ENCODE measurements at places on chromosomes 7 and 10.

- DNase-seq = no peak
These were observed 63.9 kb downstream of the GBF1 start for GRCh38 chr10:102309236-102309635.

DNA sequence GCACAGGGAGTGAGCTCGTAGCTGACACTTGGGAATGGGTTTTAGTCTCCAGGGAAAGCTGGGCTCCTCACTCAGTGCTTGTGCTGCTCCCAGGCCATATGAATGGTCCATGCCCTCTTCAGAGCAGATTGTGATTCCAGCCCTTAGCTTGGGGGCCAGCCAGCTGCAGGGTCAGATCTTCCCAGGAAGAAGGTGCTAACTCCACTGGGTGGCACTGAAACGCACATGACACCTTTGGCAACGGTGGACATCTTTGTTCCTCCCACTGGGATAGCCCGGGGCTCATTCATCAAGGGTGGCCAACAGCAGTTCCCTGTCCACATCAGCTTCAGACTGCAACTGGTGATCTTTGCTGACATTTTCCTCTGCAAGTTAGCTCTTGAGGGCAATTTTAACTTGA, 129.2 kb downstream of the DYNC2I1 start:
- DNase-seq = no peak

GRCh38 chr10:34622945-34623344, 192.2 kb downstream of the PARD3 start:
- no peak for DNase-seq

- no peak for DNase-seq
These were observed 7.3 kb downstream of the SVIL start for GRCh38 chr10:29627201-29628132.

DNA sequence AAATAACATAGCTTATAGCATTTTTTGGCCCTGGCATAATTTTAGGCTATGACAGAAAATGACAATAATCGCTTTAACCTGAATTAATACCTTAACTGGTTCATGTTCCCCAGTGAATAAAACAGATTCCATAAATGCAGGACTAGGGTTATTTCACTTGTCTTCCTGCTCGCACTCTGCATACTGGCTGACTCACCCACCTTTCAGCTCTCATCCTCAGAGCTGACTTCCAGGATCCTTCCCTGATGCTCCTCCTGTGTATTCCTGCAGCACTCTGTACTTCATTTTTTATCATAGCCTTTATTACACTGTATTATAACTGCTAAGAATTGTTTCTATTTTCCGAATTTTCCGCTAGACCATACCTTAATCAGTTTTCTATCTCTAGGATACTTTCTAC, 123.7 kb downstream of the AVL9 start:
- DNase-seq = no peak

GRCh38 chr10:78619896-78620295, 448.9 kb upstream of the ZMIZ1 start:
- no peak for DNase-seq

GRCh38 chr7:50393547-50394252, 56.5 kb downstream of the FIGNL1 start:
- no peak for DNase-seq

DNA sequence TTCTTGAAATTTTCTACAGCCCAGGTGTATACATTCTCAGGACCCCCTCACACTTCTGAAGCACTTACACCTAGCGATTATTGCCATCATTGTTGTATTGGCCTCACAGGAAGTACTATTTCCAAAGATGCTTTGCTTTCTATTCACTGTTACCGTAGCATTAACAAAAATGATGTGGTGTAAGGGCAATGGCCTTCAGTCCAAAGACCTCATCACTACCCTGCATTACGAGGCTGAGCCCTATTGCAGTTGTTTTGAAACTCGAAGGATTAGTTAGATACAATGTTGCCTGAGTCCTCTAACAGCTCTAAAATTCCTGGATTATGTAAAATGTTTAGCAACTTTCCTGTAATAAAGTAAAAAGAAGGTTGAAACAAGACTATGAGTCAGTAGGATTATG, 2.9 kb downstream of the NRCAM start:
- DNase-seq = no peak

DNA sequence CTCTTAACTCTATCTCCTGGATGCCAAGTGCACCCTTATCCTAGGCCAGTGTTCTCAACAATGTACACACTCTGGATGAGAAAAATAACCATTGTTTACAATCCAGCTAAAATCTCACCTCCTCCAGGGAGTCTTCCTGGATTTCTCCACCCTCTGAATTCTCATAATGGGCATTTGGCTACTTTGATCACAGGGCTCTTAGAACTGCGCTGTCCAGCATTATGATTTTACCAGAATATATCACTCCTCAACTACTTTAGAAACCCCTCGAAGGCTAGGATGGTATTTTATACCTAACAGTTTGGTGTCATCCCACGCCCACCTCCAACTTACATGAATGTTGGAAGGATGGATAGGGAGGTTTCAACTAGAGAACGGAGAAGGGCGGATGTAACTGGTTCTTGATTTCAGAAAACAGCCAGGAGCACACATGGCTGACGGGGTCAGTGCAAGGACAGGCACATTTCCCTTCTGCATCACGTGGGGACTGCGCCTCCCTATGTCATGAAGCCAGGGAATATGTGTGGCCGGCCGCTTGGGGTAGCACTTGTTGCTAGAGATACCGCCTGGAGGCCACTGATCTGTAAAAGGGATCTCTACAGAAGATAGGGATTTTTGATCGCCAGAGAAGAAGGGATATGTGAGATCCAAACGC, 1.2 kb upstream of the ATP6V0E2 start:
- DNase-seq = peak; percentile 84

DNA sequence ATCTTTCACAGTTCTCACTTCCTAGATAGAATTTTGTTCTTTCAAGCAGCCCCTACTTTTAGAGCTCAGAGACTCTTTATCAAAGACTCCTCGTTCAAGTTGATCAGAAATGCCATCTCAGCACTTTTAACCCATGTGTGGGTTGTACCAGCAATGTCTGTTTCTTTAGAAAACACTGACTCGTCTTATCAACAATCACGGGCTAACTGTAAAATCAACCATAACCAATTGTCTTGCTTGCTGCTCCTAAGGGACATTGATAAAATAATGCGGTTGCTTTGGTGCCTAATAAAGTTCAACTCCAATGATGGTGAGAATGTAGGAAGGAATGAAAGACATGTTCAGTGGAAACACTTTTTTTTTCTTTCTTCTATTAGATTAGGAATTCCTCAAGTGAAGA, 12.9 kb upstream of the CDK6 start:
- no peak for DNase-seq

- DNase-seq = no peak
These were observed 55.6 kb upstream of the BET1 start for GRCh38 chr7:94059746-94060145.

DNA sequence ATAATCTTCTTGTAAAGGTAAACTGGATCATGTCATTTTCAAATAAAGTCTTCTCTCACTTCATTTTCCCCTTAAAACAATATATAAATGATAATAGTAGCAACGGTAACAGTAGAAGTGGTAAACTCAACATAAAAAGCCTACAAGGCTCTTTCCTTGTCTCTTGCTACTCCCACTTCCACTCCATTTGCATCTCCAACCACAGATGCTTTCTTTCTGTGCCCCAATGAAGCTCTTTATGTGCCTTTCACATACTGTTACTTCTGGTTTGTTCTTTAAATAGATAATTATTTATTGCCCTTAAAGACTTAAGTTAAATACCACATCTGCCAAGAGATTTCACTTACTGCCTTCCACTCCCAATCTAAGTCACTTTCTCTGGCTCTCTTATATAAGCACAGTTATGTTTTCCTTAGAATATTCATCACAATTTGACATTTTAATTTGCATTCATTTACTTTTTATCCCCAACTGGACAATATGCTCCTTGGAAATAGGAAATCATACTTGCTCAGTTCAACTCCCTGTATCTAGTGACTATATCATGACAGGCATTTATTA, 149.9 kb downstream of the CRPPA start:
- no peak for DNase-seq

GRCh38 chr10:128036011-128036615, 90.1 kb downstream of the MKI67 start:
- DNase-seq = no peak

DNA sequence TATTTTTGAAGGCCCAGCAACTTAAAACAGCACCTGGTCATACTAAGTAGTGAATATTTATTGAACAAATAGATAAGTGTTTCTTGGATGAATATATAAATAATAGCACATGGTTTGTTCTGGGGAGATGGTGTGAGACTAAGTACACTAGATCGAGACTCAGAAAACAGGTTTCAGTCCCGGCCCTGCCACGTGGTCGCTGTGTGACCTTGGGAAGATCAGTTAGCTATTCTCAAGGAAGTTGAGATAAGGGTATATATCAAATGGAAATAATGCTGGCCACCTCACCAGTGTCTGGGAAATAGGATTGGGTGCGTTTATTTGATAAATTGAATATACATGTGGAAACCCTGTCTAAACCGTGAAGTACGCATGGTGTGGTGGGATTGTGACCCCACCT, 354.6 kb downstream of the SDK1 start:
- no peak for DNase-seq

DNA sequence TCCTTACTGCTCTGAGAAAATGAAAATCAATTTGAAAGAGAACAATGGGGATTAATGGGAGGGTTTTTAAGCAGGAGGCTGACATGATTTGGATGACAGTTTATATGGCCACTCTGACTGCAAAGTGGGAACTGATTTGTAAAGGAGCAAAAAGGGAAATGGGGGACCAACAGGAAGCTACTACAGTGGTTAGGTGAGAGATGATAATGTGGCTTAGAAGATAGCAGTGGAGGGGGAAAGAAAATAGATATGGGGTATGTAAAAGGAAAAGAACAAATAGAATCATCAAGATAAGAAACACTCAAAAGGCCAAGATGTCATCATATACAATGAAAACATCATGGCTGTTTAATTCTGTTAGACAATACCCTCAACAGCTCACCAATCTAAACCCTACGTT, 177.5 kb downstream of the ANK3 start:
- DNase-seq = no peak

GRCh38 chr10:99234791-99235657, 628 bp downstream of the HPSE2 start:
- DNase-seq = no peak

- no peak for DNase-seq
These were observed 33.3 kb upstream of the KDM7A start for GRCh38 chr7:140209866-140210609.

DNA sequence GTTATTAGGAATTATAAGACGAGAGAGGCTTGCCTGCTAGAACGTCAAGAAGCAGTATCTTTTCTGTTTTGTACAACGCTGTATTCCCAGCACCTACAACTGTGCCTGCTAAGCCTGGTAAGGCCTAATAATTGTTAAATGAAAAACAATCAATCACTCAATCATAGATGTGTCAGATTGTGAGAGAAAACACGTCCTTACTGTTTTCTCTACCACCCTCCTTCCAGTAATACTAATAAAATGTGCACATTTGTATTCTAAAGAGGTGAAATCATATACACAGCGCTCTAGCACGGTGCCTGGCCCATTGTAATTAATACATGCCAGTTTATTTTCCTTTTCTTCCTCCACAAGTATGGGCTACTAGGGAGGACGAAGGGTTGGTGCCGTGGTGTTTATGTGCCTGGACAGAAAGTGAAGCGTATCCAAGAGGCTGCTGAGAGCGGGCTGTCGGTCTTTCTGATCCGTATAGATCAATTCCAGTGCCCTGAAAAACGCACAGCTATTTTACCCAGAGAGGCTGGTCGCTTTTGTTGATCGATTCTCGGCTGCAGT, 1.5 kb upstream of the AUTS2 start:
- no peak for DNase-seq

- DNase-seq = no peak
These were observed 6.8 kb downstream of the CYP26A1 start for GRCh38 chr10:93080350-93081046.

DNA sequence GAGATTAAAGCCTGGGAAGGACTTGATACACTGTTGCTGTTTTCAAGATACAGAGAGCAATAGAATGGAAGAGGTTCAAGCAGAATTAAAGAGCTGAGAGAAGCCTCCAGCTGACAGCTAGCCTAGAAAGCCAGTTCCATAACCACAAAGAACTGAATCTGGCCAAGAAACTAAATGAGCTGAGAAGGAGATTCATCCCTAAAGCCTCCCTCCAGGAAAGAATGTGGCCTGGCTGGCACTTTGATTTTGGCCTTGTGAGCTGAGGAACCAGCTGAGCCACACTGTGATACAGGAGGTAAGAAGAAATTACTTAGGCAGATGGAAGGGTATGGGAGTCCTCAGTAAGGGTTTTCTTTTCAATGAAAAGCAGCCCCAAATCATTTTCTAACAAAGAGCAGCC, 324.1 kb downstream of the PHF14 start:
- no peak for DNase-seq

- DNase-seq = no peak
These were observed 76.4 kb downstream of the GRK5 start for GRCh38 chr10:119283818-119284217.

DNA sequence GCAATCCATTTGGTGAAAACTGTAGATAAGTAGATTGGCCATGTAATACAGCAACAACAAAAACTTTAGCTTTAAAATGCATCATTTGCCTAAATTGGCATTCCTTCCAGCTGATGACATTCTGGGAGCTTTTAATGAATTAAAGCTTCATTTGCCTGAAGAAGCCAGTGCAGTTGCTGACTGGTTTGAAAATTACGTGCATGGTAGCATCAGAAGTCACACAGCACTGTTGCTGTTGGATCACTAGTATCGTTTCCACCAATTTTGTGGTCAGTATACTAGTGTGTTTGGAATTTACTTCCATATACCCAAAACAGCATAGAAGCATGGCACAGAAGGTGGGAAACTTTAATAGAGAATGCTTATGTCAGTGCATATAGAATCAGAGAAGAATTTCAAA, 194.9 kb downstream of the ETV1 start:
- DNase-seq = no peak

Data from NCI-H2081 (cell line).